ENCODE measurements at places on chromosomes 7 and 10.

GRCh38 chr7:16619979-16620408, 25.6 kb downstream of the ANKMY2 start:
- DNase-seq, result no peak

GRCh38 chr10:69734797-69735468, 66.8 kb upstream of the COL13A1 start:
- DNase-seq, result no peak

GRCh38 chr7:50729962-50730361, 52.7 kb downstream of the GRB10 start:
- DNase-seq, result no peak

GRCh38 chr7:46003896-46004875, 83.1 kb upstream of the IGFBP3 start:
- DNase-seq, result no peak

DNA sequence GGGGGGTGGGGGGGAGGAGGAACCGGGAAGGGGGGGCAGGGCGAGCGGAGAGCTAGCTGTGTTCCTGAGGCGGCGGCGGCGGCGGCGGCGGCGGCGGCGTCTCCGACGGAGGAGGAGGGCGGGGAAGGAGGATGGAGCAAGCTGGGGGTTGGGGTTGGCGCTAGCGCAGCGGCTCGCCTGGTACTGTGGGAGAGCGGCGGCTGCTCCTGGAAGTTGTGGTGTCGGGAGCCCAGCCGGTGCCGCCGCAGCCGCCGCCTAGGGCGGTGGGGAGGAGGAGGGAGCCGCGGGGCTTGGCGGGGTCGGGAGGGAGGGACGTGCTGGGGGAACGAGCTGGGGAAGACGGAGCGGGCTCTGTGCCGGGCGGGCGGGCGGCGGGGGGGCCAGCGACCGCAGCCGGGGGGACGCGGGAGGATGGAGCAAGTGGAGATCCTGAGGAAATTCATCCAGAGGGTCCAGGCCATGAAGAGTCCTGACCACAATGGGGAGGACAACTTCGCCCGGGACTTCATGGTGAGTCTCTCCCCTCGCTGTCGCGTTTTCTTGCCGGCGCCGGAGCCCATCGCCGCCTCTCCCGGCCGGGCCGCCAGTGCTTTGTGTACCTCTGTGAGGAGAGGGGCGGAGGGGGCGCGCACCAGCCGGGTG, at the start of gene PTPN12:
Gene PTPN12, plus strand, starts transcription at position 160 of the 642 bp plus-strand sequence. Its CDS starts 252 bp downstream, at position 412.
- peak; percentile 64 for DNase-seq

Measured in NCI-H510A (cell line).